Suppressor macrophage (primary cell): ENCODE measurements at places on chromosomes 7 and 10.

GRCh38 chr7:69656890-69657289 is 58.6 kb downstream of the AUTS2 start:
- DNase-seq: no peak

- no peak for DNase-seq
These were observed 459.1 kb downstream of the PTPRN2 start for GRCh38 chr7:158128572-158128971.

DNA sequence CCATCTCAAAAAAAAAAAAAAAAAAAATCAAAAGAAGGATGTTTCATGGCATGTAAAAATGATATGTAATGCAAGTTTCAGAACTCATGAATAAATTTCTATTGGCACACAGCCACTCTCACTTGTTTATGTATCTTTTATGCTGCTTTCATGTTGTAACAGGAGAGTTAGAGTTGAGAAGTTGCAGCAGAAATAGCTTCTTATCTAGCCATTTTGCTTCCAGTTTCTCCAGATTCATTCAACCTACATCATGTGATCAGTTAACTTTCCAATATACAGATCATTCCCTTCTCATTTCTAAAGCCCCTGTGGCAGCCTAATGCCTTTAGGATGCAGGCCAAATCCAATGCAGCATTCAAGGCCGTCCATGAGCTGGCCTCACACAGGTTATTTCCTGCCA is 30.4 kb downstream of the ZNF786 start:
- no peak for DNase-seq

DNA sequence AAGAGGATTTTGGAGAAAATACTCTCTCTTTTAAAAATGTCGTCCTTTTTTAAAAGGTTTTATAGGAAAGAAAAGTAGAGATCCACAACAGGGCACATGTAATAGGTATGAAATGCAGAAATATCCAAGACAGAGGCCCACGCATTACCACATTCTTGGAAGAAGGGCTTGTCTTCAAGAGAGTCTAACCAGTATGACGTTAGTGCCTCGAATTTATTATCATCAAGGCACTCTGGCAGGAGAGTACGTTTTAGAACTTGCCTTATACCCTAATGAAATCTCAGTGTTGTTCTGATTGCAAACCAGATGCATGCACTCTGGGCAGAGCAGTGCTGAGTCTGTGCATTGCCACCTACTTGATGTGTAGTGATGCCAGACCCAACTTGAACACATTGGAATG is 342.6 kb upstream of the NFE2L3 start:
- no peak for DNase-seq

GRCh38 chr7:2635810-2636701 is 4.3 kb downstream of the TTYH3 start:
- peak; percentile 70 for DNase-seq
